Smooth muscle cell of bladder (primary cell): ENCODE measurements at places on chromosomes 3 and 15. TPM values are rescaled to one million over a fixed set of nuclear protein-coding genes. Genes with fewer than 3 reads are reported as not detected.

Gene TMEM266
- under 0.01 and 0.09 TPM in 2 replicates for total RNA-seq

Gene ZPLD1
- total RNA-seq: 0.28 TPM in 2 replicates

Gene ALPK3
- total RNA-seq: under 0.01 and 0.37 TPM in 2 replicates

Gene CFAP100
- total RNA-seq: not detected in 2 replicates

Gene CD47
- total RNA-seq: 56.5 and 60.6 TPM in 2 replicates

Gene IL16
- 0.46 and 1.6 TPM in 2 replicates for total RNA-seq

Gene GUCA1C
- not detected in 2 replicates for total RNA-seq

Gene PLOD2
- total RNA-seq: 239 and 311 TPM in 2 replicates

Gene ST3GAL6
- total RNA-seq: 4.8 and 15.6 TPM in 2 replicates

Gene GDPGP1
- 7.2 and 8.5 TPM in 2 replicates for total RNA-seq

Gene LMOD3
- under 0.01 and 0.14 TPM in 2 replicates for total RNA-seq

Gene SLC28A1
- not detected in 2 replicates for total RNA-seq

Gene FBXO45
- 6.3 and 7.8 TPM in 2 replicates for total RNA-seq

Gene ADGRG7
- total RNA-seq: not detected in 2 replicates

Gene ZBBX
- total RNA-seq: under 0.01 TPM in 1 of 2 replicates, not detected in the other

Gene PGBD4
- 1.8 and 2.2 TPM in 2 replicates for total RNA-seq

Gene RBMS3
- total RNA-seq: 157 and 172 TPM in 2 replicates

Gene LARP6
- 42.6 and 61.3 TPM in 2 replicates for total RNA-seq

Gene TYRO3
- total RNA-seq: 4.0 and 4.3 TPM in 2 replicates

Gene ASB14
- under 0.01 TPM in 1 of 2 replicates, not detected in the other for total RNA-seq

Gene CASR
- total RNA-seq: not detected in 2 replicates

Gene C3orf49
- not detected in 2 replicates for total RNA-seq

Gene ACOX2
- total RNA-seq: 23.3 and 25.8 TPM in 2 replicates

Gene BCL2A1
- 2.7 and 9.3 TPM in 2 replicates for total RNA-seq

Gene GOLGA6D
- not detected in 2 replicates for total RNA-seq

Gene PAQR9
- 0.18 TPM in 1 of 2 replicates, not detected in the other for total RNA-seq

Gene ZNF280D
- 26.6 and 26.9 TPM in 2 replicates for total RNA-seq

Gene GTF2E1
- 21.3 and 22.9 TPM in 2 replicates for total RNA-seq

Gene SPTBN5
- total RNA-seq: 0.14 and 0.18 TPM in 2 replicates
